ENCODE measurements at places on chromosomes 11 and 22. TPM values are rescaled to one million over a fixed set of nuclear protein-coding genes. Genes with fewer than 3 reads are reported as not detected.

GRCh38 chr11:121429556-121429955 lies 22.6 kb upstream of the SORL1 start:
- H3K36me3 ChIP-seq = no peaks in the 10 kb centered on the region
- peaks cover 3% of the 10 kb centered on the region for H3K4me1 ChIP-seq
- peaks cover 42% of the 10 kb centered on the region for H3K27me3 ChIP-seq
- no peak overlapping the region for H3K4me3 ChIP-seq

- H3K36me3 ChIP-seq = no peaks in the 10 kb centered on the region
- no peak overlapping the region for H3K27ac ChIP-seq
- H3K4me3 ChIP-seq = peak overlapping the region; percentile 61
Observed at GRCh38 chr22:45413013-45413367, 409 bp downstream of the SMC1B start.

DNA sequence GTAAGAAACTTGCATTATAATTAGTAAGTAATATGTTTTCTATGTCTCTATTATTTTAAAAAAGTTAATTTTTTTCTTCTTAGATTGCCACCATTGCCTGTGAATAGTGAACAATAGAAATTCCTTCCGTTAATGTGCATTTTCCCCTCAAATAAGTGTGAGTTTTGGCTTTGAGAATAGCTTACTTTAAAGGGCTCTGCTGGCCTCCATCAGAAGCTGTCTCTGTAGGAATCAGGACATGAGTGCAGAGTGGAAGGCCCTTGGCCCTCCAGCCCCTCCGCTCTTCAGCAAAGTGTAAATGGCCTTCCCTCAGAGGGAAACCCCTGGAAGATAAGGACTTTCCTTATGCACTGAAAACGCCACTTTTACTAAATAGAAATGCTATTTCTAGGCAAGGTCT lies 24.1 kb upstream of the ADORA2A start:
- no peak overlapping the region for H3K4me3 ChIP-seq
- H3K27ac ChIP-seq = peak overlapping the region; percentile 79
- H3K4me1 ChIP-seq = peaks cover 49% of the 10 kb centered on the region
- peaks cover 24% of the 10 kb centered on the region for H3K36me3 ChIP-seq
- H3K27me3 ChIP-seq = no peaks in the 10 kb centered on the region

DNA sequence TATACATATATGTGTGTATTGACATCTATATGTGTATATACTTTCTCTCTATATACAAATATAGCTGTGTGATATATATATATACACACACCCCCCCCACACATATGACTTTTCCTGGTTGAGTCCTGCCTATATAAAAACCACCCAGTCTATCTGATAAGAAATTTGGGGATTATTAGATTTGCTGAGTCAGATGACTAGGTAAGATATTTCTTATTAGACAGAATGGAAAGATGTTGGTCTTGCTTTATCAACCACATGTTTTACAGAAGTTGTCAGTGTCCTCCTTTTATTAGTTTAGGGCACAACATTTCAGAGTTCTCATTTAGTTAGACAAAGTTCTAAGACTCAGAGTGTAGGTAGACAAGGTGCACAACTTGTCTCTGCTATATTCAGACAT lies 953.3 kb downstream of the METTL15 start:
- H3K4me3 ChIP-seq = no peak overlapping the region
- H3K27me3 ChIP-seq = no peaks in the 10 kb centered on the region
- no peaks in the 10 kb centered on the region for H3K36me3 ChIP-seq
- no peak for DNase-seq
- H3K27ac ChIP-seq = no peak overlapping the region
- no peaks in the 10 kb centered on the region for H3K4me1 ChIP-seq

- no peak overlapping the region for H3K27ac ChIP-seq
- H3K36me3 ChIP-seq = no peaks in the 10 kb centered on the region
- peak; percentile 73 for DNase-seq
- peaks cover 60% of the 10 kb centered on the region for H3K27me3 ChIP-seq
Observed at GRCh38 chr22:22369964-22370270, 125.3 kb downstream of the VPREB1 start.

DNA sequence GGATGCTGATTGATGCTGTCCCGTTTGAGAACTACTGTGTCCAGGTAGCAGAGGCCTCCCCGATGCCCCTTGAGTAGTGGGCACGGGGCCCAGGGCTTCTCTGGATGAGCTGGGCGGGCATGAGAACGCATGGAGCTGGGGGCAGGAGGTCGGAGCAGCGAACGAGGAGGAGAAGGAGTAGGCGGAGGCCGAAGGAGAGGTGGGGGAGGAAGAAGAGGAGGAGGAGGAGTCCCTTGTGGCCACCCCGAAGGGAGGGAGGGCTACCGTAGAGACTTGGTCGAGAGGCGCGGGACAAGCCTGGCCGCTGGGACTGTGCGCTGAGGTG lies 62.9 kb downstream of the CRYBB2 start:
- no peak overlapping the region for H3K4me3 ChIP-seq
- H3K4me1 ChIP-seq = peaks cover 8% of the 10 kb centered on the region

DNA sequence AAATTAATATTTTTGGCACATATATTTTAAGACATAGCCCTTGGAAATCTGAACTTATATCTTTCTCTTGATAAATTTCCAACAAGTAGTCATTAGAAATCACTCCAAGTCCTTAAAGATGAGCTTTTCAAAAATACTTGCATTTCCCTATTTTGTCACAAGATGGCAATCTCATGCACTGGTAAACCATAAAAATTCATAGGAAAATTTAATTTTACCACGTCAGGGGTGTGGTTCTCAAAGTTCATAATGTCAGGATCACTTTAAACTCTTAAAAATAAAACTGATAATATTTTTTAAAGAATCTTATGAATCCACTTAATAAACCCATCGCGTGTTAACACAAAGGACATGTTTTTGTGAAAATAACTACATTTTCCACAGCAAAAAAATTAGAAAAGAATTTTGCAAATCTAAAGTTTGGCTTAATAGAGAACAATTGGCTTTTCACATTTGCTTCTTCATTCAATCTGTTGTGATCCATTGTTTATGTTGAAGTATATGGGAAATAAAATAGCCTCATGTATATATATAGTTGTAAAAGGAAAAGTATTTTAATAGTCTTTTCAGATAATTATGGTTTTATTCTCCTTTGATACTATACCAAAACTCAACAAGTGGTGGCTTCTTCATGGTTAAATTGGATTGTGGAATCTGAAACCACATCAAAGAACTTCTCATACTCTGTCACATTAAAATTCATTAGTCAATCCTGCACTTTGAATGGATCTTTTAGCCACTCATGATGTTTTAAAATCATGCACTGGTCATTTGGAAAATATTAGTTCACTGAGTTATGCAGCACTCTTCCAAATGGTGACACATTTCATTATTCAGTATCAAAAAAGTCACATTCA lies 169.1 kb downstream of the CADM1 start:
- H3K4me3 ChIP-seq = no peak overlapping the region
- H3K27me3 ChIP-seq = peaks cover 13% of the 10 kb centered on the region
- no peak for DNase-seq
- H3K27ac ChIP-seq = no peak overlapping the region
- no peaks in the 10 kb centered on the region for H3K4me1 ChIP-seq

DNA sequence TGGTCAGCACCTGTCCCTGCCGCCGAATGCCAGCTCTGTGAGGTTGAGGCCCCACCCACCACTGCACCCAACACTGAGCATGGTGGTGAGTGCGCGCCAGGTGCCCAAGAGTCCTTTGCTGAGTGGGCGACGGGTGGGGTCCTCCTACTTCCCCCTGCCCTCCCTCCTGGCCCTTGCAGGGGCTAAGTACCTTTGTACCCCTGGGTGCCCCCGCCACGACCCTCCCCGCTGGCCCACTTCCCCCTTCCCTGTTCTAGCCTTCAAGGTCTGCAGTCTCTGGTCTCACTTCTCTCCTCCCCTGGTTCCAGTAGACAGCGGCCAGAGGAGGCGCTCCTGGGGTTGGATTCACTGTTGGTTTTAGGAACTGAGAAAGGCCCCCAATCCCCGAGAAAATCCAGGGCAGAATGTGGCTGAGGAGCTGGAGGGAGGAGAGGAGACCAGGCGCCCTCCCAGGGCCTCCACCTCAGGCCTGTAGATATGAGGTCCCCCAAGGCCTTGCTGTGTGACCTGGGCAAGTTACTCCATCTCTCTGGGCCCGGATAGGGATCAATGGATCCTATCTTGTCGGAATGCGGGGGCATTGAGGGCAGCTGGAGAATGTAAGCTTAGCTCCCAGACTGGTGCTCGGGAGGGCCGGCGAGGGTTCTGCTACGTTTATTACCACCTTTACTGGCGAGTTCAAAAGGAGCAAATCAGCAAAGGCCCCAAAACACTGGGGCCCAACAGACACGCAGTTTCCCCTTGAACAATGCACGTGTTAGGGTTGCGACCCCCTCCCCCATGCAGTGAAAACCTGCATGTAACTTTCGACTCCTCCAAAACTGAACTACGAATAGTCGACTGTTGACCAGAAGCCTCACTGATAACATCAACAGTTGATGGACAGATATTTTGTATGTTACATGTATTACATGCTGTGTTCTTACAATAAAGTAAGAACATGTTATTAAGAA lies 31.9 kb upstream of the SMIM38 start:
- peak overlapping the region; percentile 14 for H3K27ac ChIP-seq
- peaks cover 30% of the 10 kb centered on the region for H3K4me1 ChIP-seq
- DNase-seq = no peak

DNA sequence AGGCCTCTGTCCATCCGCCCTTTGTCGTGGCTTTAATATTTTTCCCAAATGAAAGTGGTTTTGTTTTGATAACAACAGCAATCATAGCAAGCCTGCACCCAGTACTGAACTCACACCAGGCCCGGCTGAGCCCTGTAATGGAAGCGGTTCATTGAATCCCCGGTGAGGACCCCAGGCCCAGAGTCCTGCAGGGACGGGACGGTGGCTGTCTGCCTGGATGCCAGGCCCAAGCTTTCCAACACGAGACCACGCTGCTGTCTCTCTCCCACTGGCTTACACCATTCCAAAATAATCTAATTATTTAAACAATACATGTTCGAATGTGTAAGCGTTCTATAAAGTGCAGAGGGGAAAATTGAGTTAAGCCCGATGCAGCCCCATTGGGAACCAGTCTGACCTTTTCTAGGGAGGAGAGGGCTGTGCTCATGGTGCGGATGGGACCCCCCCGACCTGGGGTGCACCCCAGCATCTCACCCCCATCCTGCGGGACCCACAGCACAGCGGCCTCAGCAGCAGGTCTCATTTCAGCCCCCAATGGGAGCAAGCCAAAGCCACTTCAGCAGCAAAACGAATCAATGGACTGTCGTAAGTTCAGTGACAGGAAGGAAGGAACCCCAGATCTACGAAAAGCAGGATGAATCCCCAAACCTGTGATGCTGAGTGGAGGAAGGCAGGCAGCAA lies 1046.9 kb downstream of the BRD1 start:
- no peaks in the 10 kb centered on the region for H3K36me3 ChIP-seq
- H3K4me3 ChIP-seq = no peak overlapping the region
- no peaks in the 10 kb centered on the region for H3K4me1 ChIP-seq
- DNase-seq = peak; percentile 63
- H3K27me3 ChIP-seq = no peaks in the 10 kb centered on the region
- H3K27ac ChIP-seq = no peak overlapping the region

DNA sequence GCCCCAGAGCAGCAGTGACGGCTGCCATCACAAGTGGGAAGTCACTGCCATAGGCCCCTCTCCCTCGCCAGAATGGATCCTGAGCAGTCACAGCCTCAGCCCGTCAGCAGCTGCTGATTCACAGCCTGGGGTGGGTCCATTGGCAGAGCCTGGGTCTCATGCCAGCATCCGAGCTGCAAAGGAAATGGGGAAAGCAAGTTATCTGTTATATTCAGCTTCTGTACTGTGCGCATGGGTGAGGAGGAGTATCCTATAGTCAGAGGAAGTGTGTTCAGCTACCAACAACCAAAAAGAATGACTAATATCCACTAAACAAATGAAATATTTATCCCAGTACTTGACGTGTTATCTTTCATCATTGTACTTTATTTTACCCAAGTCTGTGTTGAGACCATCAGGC lies 119.7 kb downstream of the RCN1 start:
- no peak overlapping the region for H3K4me3 ChIP-seq
- H3K27ac ChIP-seq = no peak overlapping the region
- peaks cover 3% of the 10 kb centered on the region for H3K27me3 ChIP-seq
- H3K36me3 ChIP-seq = no peaks in the 10 kb centered on the region
- H3K4me1 ChIP-seq = no peaks in the 10 kb centered on the region

DNA sequence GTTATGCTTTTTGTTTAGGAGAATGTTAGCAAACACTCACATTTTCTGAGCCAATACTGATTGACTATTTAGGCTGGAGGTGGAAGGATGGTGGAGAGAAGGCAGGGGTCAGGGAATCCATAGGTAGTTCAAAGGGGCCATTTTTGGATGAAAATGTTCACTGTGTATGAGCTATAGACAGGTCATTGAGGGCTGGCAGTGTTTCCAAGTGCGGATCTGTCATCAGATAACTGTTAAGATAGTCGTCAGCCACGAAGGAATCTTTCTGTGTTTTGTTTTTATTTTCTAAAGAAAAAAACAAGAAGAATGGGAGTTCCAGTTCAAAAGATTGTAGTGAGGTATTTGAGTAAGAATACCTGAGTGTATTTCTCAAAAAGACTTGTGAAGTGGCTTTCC lies 3.1 kb downstream of the KCNJ5 start:
- no peak overlapping the region for H3K4me3 ChIP-seq
- peaks cover 32% of the 10 kb centered on the region for H3K27me3 ChIP-seq
- no peak for DNase-seq

DNA sequence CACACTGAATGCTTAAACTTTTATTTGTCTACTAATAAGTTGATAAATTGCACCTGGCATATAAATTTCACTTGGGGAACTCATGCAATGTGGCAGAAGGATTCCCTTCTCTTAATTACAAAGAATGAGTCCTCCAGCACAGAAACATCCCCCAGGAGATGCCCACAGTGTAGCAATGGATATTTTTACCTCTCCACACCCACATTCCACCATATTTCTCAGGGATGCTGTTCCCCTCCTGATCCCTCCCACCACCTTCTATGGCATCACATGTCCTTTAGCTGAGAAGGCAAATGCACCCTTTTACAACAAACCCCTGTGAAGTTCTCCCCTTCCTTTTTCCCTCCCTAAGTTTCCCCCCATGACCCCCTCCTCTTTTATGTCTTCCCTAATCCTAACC lies 56.1 kb upstream of the UBASH3B start:
- H3K36me3 ChIP-seq = no peaks in the 10 kb centered on the region
- H3K4me3 ChIP-seq = no peak overlapping the region

DNA sequence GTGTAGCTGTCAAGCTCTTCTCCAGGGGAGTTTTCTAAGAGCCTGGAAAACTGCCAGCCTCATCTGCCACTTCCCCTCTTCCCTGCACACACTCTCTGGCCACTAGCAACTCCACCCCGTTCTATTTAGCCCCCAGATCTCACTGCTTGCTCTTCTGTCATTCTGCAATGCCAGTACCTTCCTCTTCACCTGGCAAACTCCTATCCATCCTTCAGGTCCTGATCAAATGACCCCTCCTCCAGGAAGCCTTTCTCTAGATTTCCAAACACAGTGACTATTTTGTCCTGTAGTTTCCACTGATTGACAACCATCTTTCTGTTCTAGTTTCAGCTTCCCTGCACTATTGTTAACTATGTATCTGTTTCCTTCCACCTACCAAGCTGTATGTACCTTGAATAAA lies 437.7 kb downstream of the SOX6 start:
- no peaks in the 10 kb centered on the region for H3K27me3 ChIP-seq
- no peaks in the 10 kb centered on the region for H3K4me1 ChIP-seq
- H3K36me3 ChIP-seq = no peaks in the 10 kb centered on the region
- no peak overlapping the region for H3K27ac ChIP-seq
- H3K4me3 ChIP-seq = no peak overlapping the region
- no peak for DNase-seq

The EFCAB6 gene
- total RNA-seq = 1.4 TPM

The APLNR gene
- not detected for total RNA-seq

The ATXN10 gene
- 164 TPM for total RNA-seq

Data from osteocyte (in vitro differentiated cells).